ENCODE measurements at places on chromosomes 6 and 20. TPM values are rescaled to one million over a fixed set of nuclear protein-coding genes. Genes with fewer than 3 reads are reported as not detected.

The HLA-DOB gene
- not detected for total RNA-seq

The ZNF343 gene
- 10.3 TPM for total RNA-seq

DNA sequence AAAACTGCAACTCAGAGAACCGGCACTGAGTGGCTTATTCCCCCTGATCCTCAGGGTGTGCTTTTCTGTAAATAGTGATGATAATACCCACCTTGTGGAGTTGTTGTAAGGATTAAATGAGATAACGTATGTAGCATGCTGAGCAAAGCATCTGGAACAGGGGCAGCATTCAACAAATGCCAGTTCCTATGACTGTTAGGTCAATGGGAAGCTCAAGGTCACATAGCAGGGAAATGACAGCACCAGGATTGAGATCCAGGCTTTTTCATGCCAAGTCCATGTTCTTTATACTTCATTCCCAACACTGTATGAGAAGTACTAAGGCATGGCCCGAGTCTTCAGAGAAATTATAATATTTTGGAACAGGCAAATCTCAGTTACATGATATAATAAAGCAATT is 5.1 kb downstream of the RCAN2 start:
- no peak for DNase-seq

- peak; percentile 31 for DNase-seq
These were observed 606.7 kb upstream of the CITED2 start for GRCh38 chr6:139981066-139981624.

The RGS17 gene
- 33.6 TPM for total RNA-seq

GRCh38 chr20:12482661-12483060 is 526.1 kb upstream of the SPTLC3 start:
- DNase-seq, result no peak

The EBF4 gene
- 0.19 TPM for total RNA-seq

GRCh38 chr6:157376706-157377230 is 4.2 kb upstream of the ZDHHC14 start:
- DNase-seq, result peak; percentile 16

The TTBK1 gene
- total RNA-seq, result 0.06 TPM

The NKAIN2 gene
- 0.06 TPM for total RNA-seq

- DNase-seq, result no peak
These were observed 1.5 kb downstream of the ABT1 start for GRCh38 chr6:26598267-26598666.

GRCh38 chr6:166558156-166559005 is 28.1 kb downstream of the RAMACL start:
- no peak for DNase-seq

The MYMX gene
- total RNA-seq, result 38.0 TPM

DNA sequence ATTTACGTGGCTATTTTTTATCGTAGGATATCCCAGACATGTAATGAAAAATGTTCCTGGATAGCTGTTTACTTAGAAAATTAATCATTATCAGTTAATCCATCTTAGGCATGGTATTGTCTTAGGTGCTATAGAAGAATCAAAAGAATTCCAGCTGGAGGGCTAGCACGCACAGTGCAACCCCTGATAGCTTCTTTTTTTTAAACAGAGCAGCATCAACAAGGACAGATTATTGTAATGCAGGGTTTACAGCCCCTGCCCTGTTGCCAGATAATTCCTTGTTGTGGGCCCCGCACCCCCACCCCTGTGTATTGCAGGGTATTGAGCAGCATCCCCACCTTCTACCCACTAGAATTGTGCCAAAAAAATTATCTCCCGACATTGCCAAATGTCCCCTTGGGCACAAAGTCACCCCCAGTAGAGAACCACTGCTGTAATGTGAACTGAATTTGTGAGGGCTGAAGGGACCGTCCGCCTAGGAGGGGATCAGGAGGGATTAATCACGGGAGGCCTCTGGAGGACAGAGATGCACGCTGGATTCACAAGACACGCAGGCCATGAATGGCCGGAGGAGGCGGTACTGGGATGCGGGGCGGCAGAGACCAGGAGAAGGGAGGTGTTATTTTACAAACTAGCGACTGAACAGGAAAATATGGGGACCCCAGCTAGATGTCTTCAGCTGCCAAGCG is 174.6 kb downstream of the ZDHHC14 start:
- DNase-seq, result no peak

The BPIFA1 gene
- not detected for total RNA-seq

The CDSN gene
- total RNA-seq, result not detected

- DNase-seq, result no peak
These were observed 22.0 kb upstream of the FRMD1 start for GRCh38 chr6:168100803-168101589.

DNA sequence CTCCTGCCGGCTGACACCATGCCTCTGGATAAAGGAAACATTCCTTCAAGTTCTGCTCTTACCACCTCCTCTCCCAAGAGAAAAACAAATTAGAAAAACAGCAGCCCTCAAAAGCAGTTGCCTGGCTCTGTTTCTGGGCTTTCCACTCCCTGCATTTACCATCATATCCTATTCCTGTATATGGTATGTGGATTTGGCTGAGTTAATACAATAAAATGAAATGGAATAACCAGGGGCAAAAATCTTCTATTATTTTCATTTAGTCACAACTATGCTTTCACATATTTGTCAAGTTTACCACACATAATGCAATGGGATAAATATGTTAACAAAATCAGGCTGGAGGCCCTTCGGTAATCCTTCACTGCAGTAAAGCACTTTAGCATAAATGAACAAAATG is 34.3 kb downstream of the COL12A1 start:
- DNase-seq, result no peak

The STMND1 gene
- total RNA-seq, result not detected

The TPD52L1 gene
- 0.83 TPM for total RNA-seq

DNA sequence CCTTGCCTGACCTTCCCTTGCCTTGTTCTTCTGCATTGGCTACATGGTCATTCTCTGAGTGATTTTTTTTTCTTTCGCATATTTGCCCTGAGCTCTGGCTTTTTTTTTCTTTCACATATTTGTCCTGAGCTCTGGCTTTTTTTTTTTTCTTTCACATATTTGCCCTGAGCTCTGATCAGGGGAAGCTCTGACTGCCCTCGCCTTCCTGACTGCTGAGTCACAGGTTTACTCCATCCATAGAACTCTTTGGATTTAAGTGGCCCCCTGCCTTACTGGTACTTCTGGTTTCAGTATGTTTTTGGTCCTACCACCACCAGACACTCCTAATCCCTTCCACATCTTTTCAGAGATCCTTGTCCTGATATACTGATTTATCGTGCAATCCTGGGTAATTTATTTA is 201.1 kb downstream of the OGFRL1 start:
- DNase-seq, result peak; percentile 93

DNA sequence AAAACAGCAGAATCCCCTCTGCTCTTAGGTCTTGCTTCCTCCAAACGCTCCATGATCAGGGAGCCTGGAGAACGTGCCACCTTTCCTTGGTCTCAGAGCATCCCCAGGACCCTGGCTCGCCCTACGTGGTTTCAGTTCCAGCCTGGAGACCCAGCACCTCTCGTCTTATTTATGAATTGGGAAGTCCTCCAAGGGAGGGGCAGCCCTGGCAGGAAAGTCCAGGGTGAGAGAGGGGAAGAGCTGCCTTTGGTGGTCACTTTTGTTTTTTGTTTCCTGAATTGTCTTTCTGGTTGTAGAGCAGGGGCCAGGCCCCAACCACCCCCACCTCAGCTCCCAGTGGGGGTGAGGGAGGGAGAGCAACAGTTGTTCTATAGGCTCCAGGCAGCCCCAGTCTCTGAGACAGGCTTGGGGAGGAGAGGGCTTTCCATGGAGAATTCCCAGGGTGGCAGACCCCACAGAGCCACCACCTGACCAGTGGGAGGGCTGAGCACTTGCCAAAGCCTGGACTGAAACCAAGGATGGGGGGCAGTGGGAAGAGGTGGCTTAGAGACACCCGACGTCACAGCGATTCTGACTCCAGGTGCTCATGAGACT is 88.8 kb downstream of the PRND start:
- no peak for DNase-seq

DNA sequence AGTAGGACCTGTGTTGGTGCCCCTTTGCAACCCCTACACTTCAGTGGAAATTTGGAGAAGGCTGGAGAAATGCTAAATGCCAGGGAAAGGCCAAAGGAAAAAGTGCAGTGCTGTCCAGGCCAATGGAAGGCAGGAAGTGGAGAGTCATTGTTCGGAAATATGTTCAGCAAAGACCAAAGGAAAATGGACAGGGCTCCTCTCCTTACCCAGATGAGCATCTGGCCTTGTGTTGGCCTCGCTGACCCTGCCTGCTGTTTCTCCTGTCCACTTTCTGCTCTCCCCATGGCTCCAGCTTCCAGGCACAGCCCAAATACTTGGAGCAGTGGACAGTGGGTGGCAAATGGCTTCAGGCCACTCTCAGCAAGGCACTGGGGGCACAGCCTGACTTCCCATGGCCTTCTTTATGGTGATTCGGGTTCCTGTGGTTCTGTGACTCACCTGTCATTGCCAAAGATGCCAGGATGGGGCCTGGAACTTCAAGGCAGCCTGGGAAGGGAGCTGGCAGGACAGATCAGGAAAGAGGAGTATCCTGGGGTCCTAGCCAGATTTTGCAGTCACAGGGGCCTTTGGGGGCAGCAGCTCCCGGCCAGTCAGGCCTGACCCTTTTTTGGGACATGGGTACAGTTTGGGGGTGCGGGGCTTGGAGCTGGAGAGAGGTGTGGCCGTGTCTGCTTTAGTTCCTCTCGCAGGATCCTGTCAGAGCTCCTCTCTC is 190.9 kb upstream of the SLC24A3 start:
- DNase-seq, result no peak

DNA sequence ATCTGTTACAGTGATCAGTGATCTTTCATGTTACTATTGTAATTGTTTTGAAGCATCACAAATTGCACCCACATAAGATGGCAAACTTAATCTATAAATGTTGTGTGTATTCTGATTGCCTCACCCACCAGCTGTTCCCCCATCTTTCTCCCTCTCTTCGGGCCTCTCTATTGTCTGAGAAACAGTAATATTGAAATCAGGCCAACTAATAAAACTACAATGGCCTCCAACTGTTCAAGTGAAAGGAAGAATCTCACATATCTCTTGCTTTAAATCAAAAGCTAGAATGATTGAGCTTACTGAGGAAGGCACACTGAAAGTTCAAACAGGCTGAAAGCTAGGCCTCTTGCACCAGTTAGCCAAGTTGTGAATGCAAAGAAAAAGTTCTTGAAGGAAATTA is 141.2 kb downstream of the CDK19 start:
- DNase-seq, result no peak

The HLA-F gene
- total RNA-seq, result 2.4 TPM

- DNase-seq, result no peak
These were observed 152.7 kb downstream of the SH3BGRL2 start for GRCh38 chr6:79783670-79784394.

GRCh38 chr6:19450651-19451050 is 386.5 kb upstream of the ID4 start:
- no peak for DNase-seq

GRCh38 chr6:78363688-78364087 is 503.7 kb upstream of the IRAK1BP1 start:
- DNase-seq, result no peak

The RSPO3 gene
- total RNA-seq, result not detected

The RRAGD gene
- 0.63 TPM for total RNA-seq

DNA sequence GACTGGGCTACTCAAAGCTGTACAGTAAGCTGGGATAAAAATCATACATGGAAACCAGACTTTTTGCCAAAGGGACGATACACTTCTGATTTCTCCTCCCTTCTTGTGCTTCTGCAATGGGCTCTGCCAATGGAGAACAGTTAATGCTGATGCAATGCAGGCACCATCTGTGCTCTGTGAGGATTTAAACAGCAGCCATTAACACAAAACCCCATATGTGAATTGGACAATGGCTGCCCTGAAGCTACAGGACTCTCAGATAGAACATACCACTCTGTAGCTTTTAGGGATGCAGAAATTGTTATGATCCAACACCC is 71.9 kb downstream of the GJA10 start:
- DNase-seq, result no peak

- no peak for DNase-seq
These were observed 14.3 kb upstream of the NCOA3 start for GRCh38 chr20:47487175-47487917.

GRCh38 chr6:149634315-149634714 is 14.2 kb downstream of the KATNA1 start:
- DNase-seq, result no peak

The VSTM2L gene
- 35.2 TPM for total RNA-seq

GRCh38 chr20:3218307-3218988 is 9.2 kb downstream of the ITPA start:
- no peak for DNase-seq

DNA sequence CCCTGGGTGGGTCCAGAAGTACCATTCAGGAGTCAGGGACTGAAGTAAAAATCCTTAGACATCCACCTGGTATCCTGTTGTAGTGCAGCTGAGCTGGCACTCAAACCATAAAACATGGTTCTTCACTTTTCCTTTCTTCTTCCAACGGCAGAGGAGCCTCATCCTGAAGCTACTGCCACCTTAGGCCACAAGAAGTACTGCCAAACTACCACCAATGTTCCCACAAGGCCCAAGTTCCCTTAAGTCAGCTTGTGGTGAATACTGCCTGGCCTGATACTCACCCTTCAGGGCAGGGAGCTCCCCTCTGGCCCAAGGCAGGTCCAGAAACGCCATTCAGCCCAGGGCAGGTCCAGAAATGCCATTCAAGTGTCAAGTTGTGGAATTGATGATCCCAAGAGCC is 1053.4 kb upstream of the CITED2 start:
- DNase-seq, result no peak

GRCh38 chr20:23613676-23614075 is 8.0 kb upstream of the CST9 start:
- DNase-seq, result no peak

DNA sequence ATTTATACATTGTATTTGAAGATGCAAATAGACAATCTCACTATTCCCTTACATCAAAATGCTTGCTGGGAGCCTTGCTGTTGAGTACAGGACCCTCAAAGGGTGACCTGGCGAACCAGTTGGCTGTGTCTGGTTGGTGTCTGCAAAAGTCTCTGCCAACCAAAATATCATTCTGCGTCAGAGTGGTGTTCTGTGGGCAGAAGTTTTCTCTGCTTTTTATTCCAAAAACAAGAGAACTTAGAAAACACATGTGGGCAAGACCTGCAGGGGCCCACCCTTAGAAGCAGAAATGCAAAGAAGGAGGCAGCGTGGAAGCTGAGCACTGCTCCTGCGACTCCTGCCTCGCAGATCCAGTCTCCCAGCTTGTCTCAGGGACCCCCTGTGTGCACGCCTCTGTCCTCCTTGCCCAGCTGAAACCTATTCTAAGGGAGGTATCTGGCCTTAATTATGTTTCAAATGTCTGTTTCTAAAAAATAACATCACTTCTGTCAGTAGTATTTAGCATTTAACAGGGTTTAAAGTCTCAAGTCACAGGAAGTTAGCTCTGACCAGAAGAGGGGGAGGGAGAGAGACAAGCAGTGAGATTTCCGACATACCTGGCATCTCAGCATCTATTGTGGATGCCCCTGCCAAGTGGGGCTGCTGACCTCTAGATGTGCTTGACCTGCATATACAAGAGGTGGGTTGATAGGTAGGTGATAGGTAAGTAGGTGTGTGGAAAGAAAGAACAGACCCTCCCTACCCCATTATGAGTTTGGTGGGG is 101.3 kb downstream of the SASH1 start:
- no peak for DNase-seq

GRCh38 chr6:163738725-163739407 is 324.3 kb downstream of the QKI start:
- DNase-seq, result no peak

GRCh38 chr6:108652375-108652774 is 91.7 kb downstream of the FOXO3 start:
- no peak for DNase-seq

- no peak for DNase-seq
These were observed 155.2 kb upstream of the INSM1 start for GRCh38 chr20:20212675-20213096.

Measured in LHCN-M2 (cell line).